Heart left ventricle (tissue), 16 donors: ENCODE measurements at places on chromosomes 4 and X. TPM values are rescaled to one million over a fixed set of nuclear protein-coding genes. Genes with fewer than 3 reads are reported as not detected.
A peak's percentile ranks its signal among the peaks of the same experiment; 100 is the strongest.

The TAF7L gene
- total RNA-seq: not detected

- no peak for DNase-seq
- H3K36me3 ChIP-seq: no peaks in the 10 kb centered on the region
- H3K27me3 ChIP-seq: no peaks in the 10 kb centered on the region
These were observed 21.1 kb upstream of the CD38 start for GRCh38 chr4:15757054-15757453.

DNA sequence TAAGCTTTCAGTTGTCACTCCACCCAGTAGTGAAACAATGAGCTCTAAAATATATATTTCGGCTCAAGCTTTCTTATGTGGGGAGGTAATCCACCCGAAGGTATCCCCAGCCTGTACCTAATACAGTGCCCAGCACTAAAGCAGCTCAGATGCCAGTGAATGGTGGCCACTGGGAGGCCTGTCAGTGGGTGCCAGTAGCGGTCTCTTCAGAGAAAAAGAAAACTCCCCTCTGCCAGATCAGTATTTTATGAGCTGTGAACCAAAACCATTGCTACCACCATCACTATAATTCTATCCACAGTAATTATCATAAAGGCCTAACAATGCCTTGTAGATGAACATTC, 835 bp upstream of the NFKB1 start:
- no peaks in the 10 kb centered on the region for H3K27me3 ChIP-seq
- DNase-seq: peak; percentile 6
- H3K4me3 ChIP-seq: peak overlapping the region; percentile 62
- H3K36me3 ChIP-seq: no peaks in the 10 kb centered on the region

- H3K4me1 ChIP-seq: no peaks in the 10 kb centered on the region
- no peaks in the 10 kb centered on the region for H3K27me3 ChIP-seq
- H3K36me3 ChIP-seq: no peaks in the 10 kb centered on the region
- no peak overlapping the region for H3K27ac ChIP-seq
These were observed 90.4 kb upstream of the KIT start for GRCh38 chr4:54567327-54567726.

The UGT2B15 gene
- total RNA-seq: not detected

The FAT1 gene
- total RNA-seq: 79.2 TPM

The NEIL3 gene
- total RNA-seq: not detected

The AMOT gene
- 8.4 TPM for total RNA-seq

DNA sequence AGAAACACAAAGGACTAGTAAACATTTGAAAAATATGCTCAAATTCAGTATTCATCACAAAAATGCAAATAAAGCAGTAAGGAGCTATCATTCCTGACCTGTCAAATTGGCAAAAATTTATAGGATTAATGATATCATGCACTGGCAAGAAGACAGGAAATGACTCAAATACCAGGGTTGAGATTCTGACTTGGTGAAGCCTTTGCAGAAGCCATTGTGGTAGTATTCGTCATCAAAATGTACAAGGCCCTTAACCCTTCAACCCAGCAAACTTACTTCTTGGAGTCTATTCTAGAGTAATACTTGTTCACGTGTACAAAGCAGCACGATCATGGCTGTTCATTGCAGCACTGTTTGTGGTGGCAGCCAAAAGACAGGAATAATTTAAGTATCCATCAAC, 132.4 kb downstream of the ENOX2 start:
- peak overlapping the region; percentile 50 for H3K27ac ChIP-seq
- H3K4me1 ChIP-seq: peaks cover 3% of the 10 kb centered on the region
- DNase-seq: no peak
- no peak overlapping the region for H3K4me3 ChIP-seq

DNA sequence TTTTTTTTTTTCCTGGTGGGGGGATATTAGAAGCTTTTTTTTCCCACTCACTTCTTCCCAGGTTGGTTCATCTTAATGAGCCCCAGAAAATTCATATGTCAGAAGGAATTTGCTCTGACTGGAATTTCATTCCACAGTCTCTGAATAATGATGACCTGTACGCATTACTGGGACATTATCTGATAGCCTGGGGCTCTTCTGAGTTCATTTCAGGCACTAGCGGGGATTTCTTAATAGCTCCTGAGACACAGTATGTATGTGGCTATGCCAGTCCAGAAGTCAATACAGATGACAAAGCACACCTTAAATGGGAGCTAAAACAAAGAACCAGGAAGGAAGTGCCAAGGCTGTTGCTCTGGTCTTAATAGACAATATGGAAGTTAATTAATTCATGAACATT, 295.2 kb upstream of the IGFBP7 start:
- no peak overlapping the region for H3K4me3 ChIP-seq
- no peaks in the 10 kb centered on the region for H3K4me1 ChIP-seq
- H3K36me3 ChIP-seq: no peaks in the 10 kb centered on the region
- no peak overlapping the region for H3K27ac ChIP-seq
- no peaks in the 10 kb centered on the region for H3K27me3 ChIP-seq

The PITX2 gene
- total RNA-seq: 0.19 TPM

GRCh38 chrX:21524008-21524407, 134.1 kb downstream of the KLHL34 start:
- H3K4me3 ChIP-seq: no peak overlapping the region
- no peaks in the 10 kb centered on the region for H3K4me1 ChIP-seq
- H3K27me3 ChIP-seq: no peaks in the 10 kb centered on the region
- H3K36me3 ChIP-seq: no peaks in the 10 kb centered on the region
- DNase-seq: no peak

The CDS1 gene
- 1.7 TPM for total RNA-seq

- H3K27me3 ChIP-seq: no peaks in the 10 kb centered on the region
- no peaks in the 10 kb centered on the region for H3K36me3 ChIP-seq
- H3K27ac ChIP-seq: no peak overlapping the region
- no peak overlapping the region for H3K4me3 ChIP-seq
- DNase-seq: no peak
These were observed 46.3 kb upstream of the ARHGEF6 start for GRCh38 chrX:136827026-136827425.

GRCh38 chr4:169071747-169072146, 61.7 kb upstream of the CBR4 start:
- H3K36me3 ChIP-seq: no peaks in the 10 kb centered on the region
- no peak for DNase-seq
- no peaks in the 10 kb centered on the region for H3K4me1 ChIP-seq
- no peaks in the 10 kb centered on the region for H3K27me3 ChIP-seq

GRCh38 chr4:185031611-185032010, 13.3 kb downstream of the HELT start:
- no peaks in the 10 kb centered on the region for H3K4me1 ChIP-seq
- no peak for DNase-seq
- no peak overlapping the region for H3K27ac ChIP-seq
- no peaks in the 10 kb centered on the region for H3K36me3 ChIP-seq
- H3K27me3 ChIP-seq: no peaks in the 10 kb centered on the region

The TACR3 gene
- total RNA-seq: not detected

The TECRL gene
- total RNA-seq: 1,268 TPM
